Spinal cord (tissue), 10 donors: ENCODE measurements at places on chromosomes 6 and 20.

GRCh38 chr6:36662380-36662779 is 16.1 kb upstream of the CDKN1A start:
- no peak for DNase-seq

DNA sequence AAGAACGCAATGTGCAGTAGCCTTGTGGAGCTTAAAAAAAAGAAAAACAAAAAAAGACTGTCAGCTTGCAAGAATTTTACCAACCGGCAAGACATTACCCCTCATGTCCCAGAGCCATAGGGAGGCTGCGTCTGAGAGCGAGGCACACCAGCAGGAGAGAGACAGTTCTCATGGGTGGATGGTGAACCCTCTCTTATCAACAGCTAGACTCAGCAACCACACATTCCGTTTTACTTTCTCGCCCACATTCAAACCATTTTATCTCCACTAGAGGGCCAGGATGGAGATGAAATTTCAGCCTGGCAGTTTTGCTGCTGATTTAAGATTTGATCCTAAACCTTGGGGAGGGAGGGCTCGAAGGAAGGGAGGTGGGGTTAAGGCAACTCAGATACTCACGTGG is 247.0 kb downstream of the ATXN1 start:
- peak; percentile 85 for DNase-seq

DNA sequence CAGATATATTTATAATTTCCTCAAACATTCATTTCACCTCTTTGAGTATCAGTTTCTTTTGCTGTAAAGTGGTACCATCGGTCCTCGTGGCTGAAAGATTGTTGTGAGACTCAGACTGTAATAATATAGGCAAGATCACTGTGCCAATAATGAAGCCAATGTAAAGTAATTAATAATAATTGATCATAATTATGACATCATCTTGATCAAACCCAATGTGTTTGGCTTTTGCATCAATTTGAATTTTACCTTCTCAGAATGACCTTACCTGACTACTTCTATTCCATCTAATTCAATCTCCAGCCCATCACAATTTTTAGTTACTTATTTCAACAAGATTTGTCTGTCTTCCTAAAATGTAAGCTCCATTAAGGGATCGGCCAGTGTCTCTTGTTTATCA is 15.8 kb upstream of the MTRF1L start:
- DNase-seq = no peak

DNA sequence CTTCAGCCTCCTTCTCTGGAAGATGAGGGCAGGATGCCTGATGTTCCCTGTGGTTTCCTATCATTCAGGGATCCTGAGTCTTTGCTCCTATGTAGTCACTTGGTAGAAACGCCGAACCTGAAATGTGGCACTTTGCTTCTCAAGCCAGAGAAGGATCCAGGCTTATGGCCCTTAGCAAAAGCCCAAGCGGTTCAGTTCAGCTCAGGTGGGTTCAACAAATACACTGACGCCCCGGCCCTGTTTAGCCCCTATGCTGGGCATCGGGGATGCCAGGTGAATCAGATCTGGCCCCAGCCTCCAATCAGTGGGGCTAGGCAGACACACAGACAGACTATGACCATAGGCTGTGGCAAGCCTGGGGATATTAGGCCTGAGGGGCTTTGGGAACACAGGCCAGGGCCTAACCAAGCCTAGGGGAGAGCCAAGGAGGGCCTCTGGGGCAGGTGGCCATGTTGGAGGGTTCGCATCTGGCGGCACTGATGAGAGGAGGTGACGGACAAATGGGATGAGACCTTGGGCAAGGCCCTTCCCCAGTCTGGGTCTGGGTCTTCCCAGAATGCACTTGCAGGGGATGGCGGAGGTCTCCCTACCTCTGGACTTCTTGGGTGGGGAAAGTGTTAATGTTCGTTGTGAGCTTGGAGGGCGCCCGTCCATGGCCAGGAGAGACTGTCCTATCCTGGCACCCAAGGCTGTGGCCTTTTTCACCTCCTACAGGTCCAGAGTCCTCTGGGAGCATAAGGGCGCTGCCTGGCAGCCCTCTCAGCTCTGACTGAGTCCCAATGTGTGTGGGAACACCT is 17.6 kb upstream of the SRC start:
- DNase-seq = no peak
